Esophagus muscularis mucosa (tissue), 4 donors: ENCODE measurements at places on chromosomes 3 and 15. TPM values are rescaled to one million over a fixed set of nuclear protein-coding genes. Genes with fewer than 3 reads are reported as not detected.

GRCh38 chr3:177322881-177323280 is 125.6 kb upstream of the TBL1XR1 start:
- DNase-seq, result no peak

GRCh38 chr3:113263778-113264177 is 52.4 kb downstream of the BOC start:
- no peak for DNase-seq

DNA sequence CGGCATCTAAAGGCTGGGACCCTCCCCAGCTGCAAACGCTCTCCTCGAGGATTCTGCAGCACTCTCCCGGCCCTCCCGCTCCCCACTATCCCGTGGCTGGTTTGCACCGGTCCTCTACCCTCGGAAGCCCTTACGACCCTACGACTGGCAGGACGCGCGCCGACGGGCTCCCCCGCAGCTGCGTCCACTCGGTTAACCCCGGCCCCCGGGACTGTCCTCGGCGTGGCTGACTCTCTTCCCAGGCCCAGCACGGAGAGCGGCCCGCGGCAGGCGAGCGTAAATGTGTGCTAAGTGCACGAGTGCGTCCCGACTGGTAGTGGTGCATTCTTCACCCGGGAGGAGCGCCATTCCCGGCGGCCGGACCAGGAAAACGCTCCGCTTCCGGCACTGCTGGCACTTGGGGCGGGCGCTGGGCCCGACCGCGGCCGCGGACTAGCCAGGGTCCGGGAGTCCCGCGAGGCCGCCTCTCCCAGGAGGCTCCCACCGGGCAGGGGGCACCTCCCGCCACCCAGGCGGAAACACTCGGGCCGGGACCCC is 508 bp downstream of the GORASP1 start:
- no peak for DNase-seq

GRCh38 chr15:36230776-36231175 is 348.6 kb upstream of the CDIN1 start:
- no peak for DNase-seq

- peak; percentile 82 for DNase-seq
Observed at GRCh38 chr3:127524296-127524896, 66.1 kb downstream of the TPRA1 start.

DNA sequence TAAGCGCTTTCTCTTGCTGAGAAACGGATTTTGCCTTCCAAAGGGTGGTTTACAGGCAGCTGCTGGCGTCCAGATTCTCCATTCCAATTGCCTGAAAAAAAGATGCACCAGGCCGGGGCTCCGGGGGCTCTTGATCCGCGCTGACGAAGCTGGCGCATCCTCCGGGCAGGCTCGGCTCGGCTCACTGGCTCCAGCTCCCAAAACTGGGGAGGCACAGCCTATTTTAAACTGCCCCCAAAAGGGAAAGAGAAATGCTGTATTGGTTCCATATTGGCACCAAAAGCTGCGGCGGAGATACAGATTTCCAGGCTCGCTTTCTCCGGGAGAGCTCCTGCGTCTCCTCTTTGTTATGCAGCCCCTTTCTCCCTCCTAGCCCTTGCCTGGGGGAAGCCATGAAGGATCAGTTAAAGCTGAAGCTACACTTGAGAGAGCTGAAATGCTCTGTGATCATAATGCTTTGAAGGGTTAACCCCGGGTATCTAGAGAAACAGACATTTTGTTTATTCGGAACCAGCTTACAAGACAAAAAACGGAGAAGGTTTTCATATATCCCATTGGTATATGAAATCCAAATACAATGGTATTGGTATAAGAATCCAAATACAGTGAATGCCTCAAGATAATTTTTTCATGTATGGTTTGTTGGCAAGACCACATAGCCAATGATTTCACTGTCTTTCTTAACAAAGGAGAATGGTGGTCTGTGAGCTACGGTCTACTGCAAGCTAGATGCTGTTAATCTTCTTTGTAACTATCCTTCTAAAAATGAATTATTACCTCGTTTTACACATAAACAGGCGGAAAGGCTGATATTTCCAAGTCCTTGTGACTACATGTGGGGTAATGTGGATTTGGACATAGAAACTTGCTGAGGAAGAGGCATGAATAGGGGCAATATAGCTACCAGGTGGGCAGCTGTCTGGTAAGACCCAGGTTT is 693 bp downstream of the CD200 start:
- DNase-seq, result no peak

DNA sequence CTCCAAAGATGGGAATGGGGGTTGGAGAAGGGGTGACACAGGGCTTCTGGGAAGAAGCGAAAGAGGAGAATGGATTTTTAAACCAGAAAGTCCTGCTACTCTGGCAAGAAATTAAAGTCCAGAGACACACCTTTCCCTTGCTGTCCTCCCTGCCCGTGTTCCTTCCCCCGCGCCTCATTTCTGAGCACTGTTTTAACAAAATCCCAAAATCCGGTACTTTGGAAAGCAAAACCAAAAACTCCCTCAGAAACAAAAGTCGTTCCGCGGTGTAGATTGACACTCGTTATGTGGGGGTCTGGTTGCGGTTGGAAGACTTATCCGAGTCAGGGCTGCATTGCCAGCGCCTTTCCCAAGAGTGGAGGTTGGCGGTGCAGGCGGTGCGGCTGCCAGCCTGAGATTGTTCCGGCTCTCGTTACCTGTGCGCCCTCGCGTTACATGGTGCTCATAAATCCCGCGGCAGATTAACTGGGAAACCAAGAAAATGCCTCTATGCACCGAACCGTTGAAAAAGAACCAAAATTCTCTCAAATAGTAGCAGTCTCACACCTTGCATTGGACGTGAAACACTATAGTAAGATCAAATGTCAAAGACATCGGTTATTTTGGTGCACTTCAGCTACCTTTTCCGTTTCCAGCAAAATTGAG is 217.7 kb downstream of the MEIS2 start:
- DNase-seq, result no peak

DNA sequence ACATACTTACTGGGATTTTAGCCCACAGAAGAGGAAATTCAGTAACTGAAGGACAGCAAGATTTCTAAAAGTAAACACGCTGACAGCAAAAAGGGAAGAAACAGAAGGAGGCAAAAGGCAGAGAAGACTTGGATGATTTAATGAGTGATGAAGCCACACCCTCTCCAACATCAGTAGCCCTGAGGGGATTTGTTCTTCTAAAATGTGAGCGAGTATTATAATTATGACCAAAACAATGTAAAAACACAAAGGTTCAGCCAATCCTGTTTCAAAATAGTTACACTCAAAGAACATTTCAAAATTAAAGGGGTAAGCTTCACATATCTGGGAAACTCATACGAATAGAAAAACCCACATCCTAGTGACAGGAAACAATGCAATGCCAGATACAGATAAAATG is 25.0 kb downstream of the MCCC1 start:
- DNase-seq, result no peak

The GASK1A gene
- 22.1 TPM for total RNA-seq

The KNG1 gene
- total RNA-seq, result not detected

The ILDR1 gene
- total RNA-seq, result not detected

The UBAP1L gene
- total RNA-seq, result 1.2 TPM
